Endothelial cell of umbilical vein (primary cell): ENCODE measurements at places on chromosomes 7 and 10. TPM values are rescaled to one million over a fixed set of nuclear protein-coding genes. Genes with fewer than 3 reads are reported as not detected.
A peak's percentile ranks its signal among the peaks of the same experiment; 100 is the strongest.

CYCS gene
- polyA plus RNA-seq, result 12.3 and 21.4 TPM in 2 replicates

TMEM236 gene
- polyA plus RNA-seq, result 0.19 and 0.29 TPM in 2 replicates

ACHE gene
- 0.28 and 0.48 TPM in 2 replicates for polyA plus RNA-seq

DNA sequence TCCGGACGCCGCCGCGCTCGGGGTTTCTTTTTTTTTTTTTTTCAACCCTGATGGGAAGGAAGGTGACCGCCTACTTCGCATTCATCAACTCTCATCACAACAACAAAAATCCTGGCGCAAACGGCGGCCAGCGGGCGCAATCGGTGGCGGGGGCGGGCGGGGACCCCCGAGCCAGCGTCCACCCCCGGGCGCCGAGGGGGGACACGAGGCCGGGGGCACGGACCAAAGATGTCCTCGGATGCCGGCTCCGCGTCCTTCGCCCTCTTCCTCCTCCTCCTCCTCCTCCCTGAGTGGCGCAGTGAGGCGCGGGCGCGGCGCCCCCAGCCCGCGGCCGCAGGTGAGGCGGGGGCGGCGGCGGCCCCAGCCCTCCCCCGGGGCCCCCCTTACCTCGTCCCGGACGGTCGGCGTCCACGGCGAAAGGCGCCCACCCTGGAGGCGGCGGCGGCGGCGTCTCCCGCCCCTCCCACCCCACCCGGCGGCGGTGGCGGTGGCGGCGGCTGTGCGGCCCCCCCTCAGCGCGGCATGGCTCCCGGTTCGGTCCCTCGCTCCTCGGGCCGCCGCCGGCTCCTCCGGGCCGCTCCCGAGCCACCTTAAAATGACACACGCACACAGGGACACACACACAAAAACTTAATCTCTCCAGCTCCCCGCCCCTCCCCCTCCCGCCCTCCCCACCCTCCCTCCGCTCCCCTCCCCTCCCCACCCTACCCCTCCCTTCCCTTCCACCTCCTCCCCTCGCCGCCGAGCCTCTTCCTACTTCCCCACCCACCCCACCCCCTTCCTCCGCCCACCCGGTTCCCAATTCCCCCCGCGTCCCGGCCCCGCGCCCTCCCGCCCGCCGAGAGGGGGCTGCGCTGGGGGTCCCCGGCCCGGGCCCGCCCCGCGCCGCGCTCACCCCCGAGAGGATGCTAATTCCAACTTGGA is at the start of gene CTBP2:
CTBP2 (minus strand) TSS at position 632 of the 924 bp plus-strand sequence.
- DNase-seq, result peak; percentile 36

DNA sequence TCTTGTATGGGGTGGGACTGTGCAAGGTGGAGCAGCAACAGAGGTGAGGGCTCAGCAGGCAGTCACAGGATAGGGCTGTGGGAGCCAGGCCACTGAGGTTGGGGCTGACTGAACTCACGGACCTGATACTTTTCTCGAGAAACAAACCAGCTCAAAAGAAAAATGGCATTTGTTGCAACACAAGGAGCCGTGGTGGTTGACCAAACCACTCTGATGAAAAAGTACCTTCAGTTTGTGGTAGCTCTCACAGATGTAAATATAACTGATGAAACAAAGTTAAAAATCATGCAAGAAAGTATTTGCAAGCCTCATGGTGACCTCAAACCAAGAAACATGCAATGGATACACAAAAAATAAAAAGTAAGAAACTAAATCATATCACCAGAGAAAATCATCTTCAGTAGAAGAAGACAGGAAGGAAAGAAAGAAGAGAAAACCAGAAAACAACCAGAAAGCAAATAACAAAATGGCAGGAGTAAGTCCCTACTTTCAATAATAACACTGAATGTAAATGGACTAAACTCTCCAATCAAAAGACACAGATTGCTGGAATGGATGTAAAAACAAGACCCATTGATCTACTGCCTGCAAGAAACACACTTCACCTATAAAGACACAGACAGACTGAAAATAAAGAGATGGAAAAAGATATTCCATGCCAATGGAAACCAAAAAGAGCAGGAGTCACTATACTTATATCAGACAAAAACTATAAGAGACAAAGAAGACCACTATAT is 48.9 kb upstream of the DUSP5 start:
- DNase-seq, result no peak

- DNase-seq, result no peak
Measured at GRCh38 chr7:46663025-46663424, 742.0 kb upstream of the IGFBP3 start.

DNA sequence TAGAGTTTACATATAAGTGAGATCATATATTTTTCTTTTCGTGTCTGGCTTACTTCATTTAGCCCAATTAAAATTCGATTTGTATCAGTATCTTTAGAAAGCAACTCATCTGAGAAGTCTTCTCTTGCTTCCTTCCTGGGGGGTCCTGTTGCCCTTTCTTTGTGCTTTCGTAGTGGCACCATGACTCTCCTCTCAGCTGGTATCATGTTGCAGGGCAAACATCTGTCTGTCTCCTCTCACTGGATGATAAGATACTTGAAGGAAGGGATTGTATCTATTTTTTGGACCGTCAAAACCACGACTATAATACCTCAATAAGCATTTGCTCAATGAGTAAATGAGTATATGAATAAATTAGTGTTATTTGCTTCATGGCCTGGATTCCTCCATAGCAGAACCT is 382.5 kb upstream of the SORCS1 start:
- DNase-seq, result no peak

- DNase-seq, result no peak
Measured at GRCh38 chr10:46285966-46286620, 704 bp upstream of the ANTXRL start.

- DNase-seq, result no peak
Measured at GRCh38 chr7:105639667-105640493, 58.6 kb upstream of the EFCAB10 start.

DNA sequence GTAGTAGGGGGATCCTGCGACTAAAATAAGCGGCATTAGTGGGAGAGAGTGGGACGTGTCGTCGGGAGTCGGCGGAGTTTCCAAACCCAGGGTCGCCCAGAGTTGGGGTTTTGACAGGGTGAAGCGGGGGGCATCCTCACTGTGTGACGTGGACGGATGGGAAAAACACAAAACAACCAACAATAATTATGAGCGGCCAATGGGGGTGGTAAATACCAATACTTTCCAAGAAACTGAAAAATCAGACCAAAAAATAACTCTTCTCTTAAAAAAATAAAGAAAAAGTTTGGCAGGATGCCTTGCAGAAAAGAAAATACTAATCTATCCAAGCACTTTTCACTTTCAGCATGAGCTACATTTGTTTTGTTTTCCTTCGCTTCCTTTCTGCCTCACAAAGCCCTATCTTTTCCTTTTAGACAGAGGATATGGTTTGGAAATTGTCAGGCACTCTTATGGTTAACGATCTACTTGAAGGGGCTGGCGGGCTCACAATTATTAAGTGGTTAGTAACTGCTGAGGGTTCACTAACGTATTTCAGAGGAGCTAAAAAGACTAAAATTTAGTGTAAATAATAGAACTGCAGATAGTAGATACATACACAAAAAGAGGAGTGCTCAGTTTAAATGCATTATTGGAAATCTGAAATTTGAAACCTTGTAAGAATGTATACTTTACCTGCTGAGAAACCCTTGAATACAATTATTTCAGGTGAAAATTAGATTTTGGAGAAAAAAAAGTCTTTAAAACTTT is 802 bp upstream of the CDK6 start:
- peak; percentile 58 for DNase-seq

DNA sequence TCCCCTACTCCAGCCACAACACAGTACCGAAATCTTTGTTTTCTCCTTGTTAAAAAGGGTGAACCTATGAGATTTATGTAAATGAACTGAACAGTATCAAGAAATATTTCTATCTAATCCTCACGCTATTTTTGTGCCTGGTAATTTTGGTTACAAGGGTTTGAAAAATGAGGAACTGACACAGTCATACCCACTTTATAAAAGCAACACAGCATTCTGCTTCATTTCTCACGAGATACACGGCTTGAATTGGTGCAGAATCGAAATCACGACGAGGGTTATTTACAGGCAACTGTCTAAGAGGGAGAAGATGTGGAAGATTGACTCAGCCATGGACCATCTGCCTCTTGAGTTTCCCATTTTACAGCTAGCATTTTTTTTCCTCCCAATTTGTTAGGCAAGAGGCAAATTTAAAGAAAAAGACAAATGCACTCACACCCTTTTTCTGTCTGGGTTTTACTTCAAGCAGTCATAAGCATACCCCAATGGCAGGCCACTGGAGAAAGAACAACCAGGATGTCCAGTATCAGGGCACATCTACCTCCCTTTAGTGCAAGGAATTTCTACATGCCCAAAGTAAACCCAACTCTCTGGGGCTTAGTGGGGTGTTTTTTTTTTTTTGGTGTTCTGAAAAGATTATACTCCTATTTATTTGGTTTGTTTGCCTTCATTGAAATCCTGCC is 108.1 kb downstream of the ITGB8 start:
- DNase-seq, result no peak

DNA sequence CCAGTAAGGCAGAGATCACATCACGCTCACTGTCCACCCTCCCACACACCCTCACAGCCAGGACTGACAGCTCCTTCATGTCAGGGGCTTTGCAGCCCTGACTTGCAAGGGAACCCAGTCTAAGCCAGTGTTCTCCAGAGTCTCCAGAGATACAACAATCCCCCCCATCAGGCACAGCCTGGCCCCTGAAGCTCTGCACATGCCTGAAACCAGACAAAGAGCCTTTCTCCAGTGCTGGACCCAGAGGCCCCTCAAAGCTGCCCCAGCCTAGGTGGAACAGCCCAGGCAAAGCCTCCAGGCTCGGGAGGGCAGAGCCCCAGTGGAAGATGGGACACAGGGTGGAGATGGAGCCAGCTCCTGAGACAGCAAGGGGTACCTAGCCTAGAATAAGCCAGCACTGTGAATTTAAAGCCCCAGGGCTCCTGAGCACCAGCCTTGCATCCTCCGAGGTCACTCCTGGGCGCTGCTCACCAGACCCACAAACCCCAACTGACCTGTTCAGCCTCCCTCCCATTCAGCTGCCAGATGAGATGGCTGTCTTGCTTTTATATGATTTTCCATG is 50.2 kb downstream of the GRID1 start:
- DNase-seq, result no peak

DNA sequence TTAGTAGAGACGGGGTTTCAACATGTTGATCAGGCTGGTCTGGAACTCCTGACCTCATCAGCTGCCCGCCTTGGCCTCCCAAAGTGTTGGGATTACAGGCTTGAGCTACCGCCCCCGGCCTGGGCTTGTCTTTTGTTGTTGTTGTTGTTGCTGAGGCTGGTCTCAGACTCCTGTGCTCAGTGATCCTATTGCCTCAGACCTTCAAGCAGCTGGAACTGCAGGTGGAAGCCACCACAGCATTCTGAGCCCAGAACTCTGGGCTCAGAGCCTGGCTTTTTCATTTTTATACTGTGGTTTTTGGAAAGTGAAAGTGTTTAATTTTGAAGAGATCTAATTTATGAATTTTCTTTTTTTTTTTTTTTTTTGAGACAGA is 16.2 kb upstream of the DNAJB6 start:
- no peak for DNase-seq

DNA sequence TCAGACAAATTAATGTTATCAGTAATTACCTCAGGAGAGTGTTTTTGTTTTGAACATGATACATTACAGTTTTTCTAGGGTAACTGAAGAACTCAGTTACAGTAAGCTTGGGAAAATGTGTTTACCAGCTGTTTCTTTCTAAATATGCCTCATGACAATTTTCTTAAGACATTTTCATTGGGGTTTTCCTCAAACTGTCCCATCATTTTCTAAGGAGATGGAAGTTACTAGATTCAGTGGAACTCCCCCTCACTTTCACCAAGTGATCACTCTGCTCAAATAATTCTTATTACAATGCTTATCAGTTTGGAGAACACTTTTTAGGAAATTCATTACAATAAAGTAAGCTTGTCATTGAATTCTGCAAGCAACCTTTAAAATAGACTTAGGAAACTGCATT is 6.4 kb upstream of the SPAG6 start:
- no peak for DNase-seq

DNA sequence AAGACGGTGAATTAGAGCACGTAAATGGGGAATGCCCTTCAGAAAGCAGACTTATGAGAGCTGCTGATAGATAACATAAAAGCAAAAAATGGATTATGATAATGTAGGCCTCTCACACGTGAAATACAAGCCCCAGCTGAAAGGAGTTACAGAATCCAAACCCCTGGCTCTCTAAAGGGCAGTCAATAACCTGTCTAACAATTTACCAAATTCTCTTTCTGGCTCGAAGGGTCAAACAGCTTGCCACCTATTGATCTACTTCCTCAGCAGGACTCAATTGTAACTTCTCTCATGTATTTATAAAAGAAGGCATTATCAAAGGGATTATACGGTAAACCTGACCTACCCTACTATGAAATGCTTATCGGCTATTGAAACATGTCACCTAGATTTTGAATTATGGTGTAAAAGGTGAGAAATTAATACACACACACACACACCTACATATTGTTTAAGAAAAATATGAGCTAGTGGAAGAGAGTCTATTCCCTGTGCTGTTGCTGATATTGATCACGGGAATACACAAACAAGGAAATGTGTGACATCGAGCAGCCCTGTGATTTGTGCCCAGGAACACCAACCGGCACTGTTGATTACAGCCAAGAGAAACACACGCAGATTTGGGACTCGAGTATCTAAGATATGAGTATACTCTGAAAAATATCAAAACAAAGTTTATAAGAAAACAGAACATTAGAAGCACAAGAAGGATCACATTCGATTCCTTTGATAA is 135.6 kb upstream of the NEBL start:
- DNase-seq, result no peak

GRCh38 chr10:17023386-17024298 is 106.0 kb downstream of the CUBN start:
- peak; percentile 96 for DNase-seq

DNA sequence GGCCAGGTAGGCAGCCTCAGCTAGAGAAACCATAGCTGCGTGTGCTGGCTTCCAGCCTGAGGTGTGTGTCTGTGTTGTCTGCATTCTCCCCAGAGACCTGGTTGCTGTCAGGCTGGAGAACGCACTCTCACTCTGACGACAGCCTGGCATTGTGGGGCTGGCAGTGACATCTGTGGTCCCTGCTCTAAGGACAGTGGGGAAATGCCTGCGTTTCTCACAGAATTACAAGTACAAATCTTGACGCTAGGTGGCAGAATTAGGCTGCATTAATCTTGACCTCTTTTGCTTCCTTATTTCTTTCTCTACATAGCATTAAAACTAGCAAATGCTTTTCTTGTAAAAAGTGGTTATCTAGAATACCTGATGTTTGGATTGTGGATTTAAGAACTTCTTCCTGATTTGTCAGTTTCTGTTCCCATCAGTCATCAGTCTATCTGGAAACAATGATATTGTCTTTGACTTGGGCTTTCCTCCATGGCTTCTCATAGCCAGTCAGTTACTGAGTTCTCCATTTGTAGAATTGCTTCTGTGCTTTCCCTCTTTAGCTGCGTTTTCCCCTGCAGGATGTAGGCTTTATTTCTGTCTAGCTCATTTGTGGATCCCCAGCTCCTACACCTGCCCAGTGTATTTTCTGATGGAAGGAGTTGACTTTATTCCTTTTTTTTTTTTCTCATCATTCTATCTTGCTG is 86.0 kb downstream of the FANK1 start:
- DNase-seq, result peak; percentile 78

DNA sequence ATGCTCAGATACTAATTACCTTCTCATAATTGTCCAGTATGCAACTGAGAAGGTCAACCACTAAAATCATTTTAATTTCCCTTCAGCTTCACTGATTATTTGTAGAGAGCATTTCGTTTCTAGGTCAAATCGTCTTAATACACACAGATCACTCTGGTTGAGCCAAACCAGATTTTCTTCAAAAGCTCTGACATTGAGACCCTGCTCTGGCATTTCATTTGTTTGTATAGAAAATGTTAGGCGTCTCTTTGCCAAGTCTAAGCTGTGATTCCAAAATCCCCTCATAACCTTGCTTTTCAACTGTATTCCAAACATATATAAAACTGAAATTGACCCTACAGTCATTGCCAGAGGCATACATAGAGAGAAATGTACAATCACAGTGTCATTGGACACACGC is 520.0 kb downstream of the CNTNAP2 start:
- no peak for DNase-seq

GRCh38 chr10:24541239-24541753 is 182.4 kb downstream of the ARHGAP21 start:
- no peak for DNase-seq
